Liver (tissue), 10 donors: ENCODE measurements at places on chromosomes 1 and 21. TPM values are rescaled to one million over a fixed set of nuclear protein-coding genes. Genes with fewer than 3 reads are reported as not detected.
A peak's percentile ranks its signal among the peaks of the same experiment; 100 is the strongest.

DNA sequence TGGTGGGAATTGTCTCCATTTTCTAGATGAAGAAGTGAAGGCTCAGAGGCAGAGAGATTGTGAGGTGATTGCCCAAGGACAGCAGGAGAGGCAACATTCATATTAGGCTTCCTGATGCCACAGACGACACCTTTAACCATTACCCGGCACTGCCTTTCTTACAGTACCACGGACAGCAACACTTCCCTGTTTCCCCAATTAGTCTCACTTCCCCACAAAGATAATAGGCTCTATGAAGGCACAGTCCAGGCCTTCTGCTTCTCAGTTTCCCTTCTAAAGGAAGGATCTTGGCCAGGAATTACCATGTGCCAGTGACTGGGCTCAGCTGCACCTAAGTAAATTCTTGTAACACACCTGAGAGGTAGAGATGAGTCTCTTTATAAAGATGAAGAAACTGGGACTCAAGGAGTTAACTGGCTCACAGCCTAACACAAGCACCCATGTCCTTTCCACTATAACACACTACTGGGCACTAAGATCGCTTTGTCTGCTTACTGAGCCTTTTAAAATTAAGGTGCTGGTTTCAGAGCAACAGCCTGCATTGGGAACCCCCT, 9.6 kb downstream of the IGSF9 start:
- DNase-seq: no peak

DNA sequence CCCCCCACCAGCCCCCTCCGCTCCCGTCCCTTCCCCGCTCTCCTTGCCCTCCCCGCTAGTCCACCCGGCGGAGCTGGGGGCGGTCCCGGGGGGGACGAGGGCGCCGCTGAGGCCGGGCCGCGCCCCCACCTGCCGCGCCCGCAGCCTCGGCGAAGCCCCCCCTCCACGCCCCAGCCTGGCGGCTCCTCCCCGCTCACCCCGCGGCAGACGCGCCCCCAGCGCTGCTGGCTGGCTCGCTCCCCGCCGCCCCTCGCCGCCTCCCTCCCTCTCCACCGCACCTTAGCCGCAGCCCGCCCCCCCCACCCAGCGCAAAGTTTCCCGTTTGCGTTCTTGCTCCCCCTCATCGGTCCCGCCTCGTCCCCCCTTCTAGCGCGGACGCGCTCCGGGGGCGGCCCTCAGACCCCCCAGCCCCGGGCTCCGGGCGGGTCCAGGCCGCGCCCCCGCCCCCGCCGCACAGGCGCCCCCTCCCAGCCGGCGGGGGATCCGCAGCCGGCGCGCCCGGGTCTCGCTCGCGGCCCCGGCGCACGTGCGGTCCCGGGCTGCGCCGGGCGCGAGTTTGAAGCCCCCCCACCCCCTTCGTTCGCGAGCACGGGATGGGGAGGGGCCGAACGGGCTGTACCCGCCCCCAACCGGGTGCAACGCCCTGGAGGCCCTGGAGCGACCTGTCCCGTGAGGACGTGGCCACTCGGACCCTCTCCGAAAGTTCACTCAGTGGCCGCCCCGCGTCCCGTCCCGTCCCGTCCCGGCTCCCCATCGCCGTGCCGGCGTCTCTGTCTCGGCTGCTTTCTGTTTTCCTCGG, 623 bp downstream of the PTPRF start:
- peak; percentile 62 for DNase-seq

GRCh38 chr1:18069903-18070302, 37.7 kb upstream of the IGSF21 start:
- no peak for DNase-seq

- no peak for DNase-seq
Measured at GRCh38 chr1:59295618-59296017, 1.3 kb upstream of the FGGY start.

DNA sequence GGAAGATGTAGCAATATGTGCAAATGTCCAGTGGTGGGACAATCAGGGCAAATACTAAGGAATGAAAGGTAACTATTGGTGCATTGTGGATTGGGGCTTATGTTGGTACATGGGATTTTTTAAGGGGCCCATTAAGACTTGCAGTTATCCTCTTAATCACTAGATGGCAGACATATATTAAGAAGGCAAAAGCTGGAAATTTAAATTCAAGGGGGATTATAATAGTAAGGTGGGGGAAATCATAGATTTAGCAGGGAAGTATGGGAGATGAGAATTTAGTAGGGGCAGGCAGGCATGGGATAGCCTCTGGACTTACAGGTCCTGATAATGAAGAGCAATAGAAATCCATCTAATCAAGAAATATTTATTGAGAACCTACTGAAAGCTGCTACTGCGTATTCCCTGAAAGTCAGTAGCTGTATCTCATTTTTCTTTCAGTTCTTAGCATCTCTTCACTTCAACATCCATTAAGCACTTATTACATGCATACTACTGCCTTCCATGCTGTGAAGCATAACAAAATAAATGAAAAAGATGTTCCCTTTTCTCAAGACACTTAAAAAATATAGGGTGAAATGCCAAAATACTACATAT, 251.8 kb downstream of the CRB1 start:
- no peak for DNase-seq

DNA sequence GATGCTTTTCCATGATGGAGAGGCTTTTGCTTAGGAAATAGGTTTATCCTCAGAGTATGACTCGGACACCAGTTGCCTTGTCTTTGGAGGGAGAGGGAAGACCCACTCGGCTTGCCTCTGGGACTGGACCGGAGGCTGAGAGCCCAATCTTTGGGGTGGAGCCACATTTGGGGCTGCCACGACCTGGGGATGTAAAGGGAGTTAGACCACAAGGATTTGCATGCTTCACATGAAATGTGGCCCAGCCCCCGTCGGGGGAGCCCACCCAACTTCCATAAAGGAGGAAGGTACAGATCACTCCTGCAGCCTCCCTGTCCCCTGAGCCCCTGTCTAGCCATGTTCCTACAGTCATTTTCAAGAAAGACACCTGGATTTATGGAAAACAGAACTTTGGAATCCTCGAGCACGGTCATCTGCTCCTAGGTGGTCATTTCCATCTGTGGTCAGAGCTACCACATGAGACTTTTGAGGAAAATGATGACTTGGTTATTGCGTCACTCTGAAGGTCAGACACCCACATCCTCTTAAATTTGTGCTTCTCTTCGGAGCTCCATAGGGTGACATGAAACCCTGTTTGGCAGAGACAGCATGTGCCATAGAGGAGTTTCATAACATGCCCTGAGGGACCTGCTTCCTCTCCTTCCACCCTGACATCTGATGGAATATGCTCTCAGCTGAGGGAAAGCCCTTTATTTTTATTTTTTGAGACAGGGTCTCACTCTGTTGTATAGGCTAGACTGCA, 99.4 kb upstream of the SLC45A1 start:
- no peak for DNase-seq

DNA sequence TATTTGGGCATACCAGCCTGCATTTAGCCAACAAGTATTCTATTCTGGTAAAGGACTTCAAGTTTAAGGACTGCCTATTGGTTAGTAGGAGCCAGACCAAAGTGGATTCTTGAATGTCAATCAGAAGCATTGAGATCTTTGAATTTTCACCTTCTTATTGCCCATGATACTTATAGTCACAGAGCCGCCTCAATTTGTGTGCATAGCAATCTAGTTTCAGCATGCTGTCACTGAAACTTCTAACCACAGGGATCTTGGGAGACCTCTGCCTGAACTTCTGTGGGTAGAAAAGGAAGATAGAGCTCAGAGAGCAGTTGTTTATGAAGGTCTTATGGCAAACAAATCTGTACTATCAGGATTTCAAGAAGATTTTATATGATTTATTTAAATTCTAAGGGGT, 501.4 kb upstream of the USP24 start:
- no peak for DNase-seq

GRCh38 chr1:175353066-175353465, 160.5 kb upstream of the KIAA0040 start:
- DNase-seq: no peak

DNA sequence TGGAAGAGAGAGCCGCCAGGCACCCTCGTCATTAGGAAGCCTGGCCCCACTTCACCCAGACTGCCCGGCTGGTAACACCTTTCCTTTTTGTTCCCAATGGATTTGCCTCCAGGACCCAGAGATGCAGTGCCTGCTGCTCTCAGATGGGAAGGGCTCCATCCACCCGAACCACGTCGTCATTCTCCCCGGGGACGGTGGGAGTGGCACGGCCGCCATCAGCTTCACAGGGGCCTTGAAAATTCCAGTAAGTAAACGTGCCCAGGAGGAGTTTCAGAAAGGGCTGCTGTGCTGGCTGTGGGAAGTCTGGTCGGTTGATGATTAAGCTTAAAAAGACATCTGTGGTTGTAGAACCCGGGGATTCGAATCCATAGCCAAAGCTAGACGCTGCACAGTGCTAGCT, 45.2 kb downstream of the SLC37A1 start:
- no peak for DNase-seq

GRCh38 chr1:193542690-193543089, 356.3 kb upstream of the B3GALT2 start:
- no peak for DNase-seq

GRCh38 chr1:236508593-236509027, 15.2 kb upstream of the LGALS8 start:
- DNase-seq: no peak

DNA sequence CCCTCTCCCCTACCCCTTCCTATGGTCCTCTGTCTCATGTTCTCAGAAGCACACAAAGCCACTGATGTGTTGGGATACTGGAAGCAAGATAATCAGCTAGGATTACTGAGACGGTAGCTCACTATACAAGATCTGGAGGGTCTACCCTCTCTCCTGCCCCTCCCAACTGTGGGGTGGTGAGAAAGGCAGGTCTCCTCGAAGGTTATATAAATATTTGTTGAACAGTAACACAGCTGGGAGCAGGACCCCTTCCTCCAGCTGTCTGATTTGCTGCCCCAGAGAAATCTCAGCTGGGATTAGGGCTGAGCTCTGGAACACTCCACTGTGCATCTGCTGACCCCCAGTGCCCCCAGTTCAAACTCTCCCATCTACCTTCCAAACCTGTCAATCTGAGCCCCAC, 94.2 kb upstream of the IPO9 start:
- no peak for DNase-seq

DNA sequence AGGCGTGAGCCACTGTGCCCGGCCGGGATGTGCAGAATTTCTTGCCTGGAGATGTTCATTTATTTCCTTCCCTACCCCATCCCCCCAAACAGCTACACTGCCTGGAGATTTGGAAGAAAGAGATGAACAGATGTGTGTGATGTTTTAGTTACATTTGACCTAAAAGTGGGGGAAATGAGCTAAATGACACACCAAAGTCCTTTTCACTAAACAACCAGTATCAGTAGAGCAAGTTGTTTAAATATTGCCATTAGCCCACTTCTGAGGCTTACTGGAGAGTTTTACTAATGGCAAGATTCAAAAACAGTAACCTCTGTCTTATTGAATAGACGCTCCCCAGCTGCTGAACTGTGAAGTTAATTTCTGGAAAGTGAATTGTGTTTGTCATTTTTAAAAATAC, 100.1 kb downstream of the RUNX1 start:
- no peak for DNase-seq

DNA sequence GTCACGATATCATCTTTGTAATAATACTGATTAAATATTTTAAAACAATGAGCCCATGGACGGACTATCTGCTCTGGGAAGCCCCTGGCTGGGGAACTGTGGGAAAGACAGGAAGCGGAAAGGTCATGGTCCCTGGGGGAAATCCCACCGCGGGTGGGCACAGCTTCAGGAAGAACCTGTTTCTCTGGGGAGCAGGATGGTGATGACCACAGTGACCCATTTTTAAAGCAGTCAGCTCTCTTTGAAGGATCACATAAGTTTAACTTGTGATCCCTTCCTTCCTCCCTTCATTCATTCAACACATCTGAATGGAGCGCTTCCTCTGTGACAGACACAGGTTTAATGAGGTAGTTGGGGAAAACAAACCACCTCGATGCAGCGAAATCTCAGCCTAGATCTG, 73.0 kb downstream of the DHRS3 start:
- DNase-seq: no peak

Gene RAVER2
- 6.7 TPM for total RNA-seq

Gene BCAN
- not detected for total RNA-seq

Gene OR2L2
- not detected for total RNA-seq

Gene FAM43B
- 0.08 TPM for total RNA-seq

Gene GJA9
- total RNA-seq: not detected

Gene FAM3B
- 5.4 TPM for total RNA-seq

Gene VPS13D
- total RNA-seq: 68.3 TPM

Gene TBX19
- 0.33 TPM for total RNA-seq

Gene POU3F1
- not detected for total RNA-seq

Gene PAPPA2
- total RNA-seq: 27.2 TPM

Gene PCP4L1
- total RNA-seq: 5.9 TPM

Gene LCE1C
- not detected for total RNA-seq

Gene TRAF3IP3
- total RNA-seq: 2.4 TPM

Gene BSND
- not detected for total RNA-seq
